ENCODE measurements at places on chromosomes 16 and 17. TPM values are rescaled to one million over a fixed set of nuclear protein-coding genes. Genes with fewer than 3 reads are reported as not detected.

- no peak for DNase-seq
Observed at GRCh38 chr17:17232303-17232621, 4.7 kb downstream of the FLCN start.

DNA sequence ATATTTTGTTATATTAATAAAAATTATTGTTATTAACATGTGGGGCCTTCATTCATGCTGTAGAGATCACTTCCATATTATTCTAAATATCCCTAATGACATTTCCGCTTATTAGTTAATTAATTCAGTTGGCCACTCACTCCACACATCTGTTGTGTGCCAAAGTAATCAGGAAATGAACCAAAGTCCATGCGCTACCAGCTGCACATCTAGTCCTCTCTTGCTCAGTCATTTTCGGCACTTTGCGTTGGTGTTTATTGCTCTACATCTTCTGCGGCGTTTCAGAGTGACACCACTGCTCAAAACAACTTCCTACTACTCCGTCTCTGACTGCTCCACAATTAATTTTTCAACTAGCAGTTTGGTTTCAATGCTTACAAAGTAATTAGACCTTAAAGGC is 101.4 kb upstream of the ZFHX3 start:
- DNase-seq, result no peak

DNA sequence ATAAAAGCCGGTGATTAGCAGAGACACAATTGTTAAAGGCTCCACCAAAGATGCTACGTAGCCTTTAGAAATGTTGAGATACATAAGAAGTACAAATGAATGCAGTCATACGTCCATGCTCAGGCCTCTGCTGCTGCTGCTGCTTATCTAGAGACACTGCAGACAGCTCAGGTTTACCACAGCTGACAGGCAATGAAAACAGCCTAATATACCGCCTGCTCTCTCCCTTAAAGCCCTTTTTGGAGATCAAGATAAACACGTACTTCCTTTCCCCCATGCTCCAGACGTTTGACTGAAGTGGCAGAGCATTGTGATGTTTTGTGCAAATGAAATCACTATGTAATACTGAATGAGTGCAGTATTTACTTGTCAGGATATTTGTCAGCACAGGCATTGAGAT is 185.3 kb downstream of the AATF start:
- DNase-seq, result peak; percentile 16

- DNase-seq, result no peak
Observed at GRCh38 chr16:1895949-1896675, 22.1 kb downstream of the HS3ST6 start.

Gene CCL5
- total RNA-seq, result 0.72 TPM
